Body of pancreas (tissue), 4 donors: ENCODE measurements at places on chromosomes 3 and 15.

DNA sequence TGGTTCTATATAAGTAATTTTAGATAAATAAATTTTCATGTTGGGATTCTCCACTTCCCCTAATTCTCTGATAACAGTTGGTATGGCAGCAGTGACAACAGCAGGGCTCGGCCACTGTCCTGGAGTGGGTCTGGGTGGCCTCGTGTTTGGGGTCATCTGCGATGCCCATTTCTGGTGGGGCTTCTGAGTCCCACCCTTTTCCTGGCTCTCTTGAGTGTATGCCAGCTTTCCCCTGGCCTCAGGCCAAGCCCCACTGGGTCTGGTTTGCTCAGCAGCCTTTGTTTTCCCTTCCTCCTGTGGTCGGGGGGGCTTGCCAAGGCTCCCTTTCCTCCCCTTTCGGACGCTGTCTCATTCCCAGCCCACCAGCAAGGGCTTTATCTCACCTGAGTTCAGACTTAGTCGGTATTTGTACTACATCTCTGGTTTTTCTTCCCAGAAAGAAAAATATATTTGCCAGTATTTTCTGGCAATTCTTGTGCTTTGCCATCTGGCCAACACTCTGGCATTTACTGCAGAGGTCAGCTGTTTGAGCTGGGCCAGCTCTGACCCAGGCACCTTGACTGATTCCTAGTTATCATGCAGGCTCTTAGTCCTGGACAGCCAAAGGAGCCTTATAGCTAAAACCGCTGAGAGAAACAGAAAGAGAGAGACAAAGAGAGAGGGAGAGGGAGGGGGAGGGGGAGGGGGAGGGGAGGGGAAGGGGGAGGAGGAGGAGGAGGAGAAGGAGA is 35.2 kb downstream of the MYZAP start:
- DNase-seq = no peak

GRCh38 chr15:69320977-69321554 is 22.4 kb downstream of the PAQR5 start:
- DNase-seq = no peak

DNA sequence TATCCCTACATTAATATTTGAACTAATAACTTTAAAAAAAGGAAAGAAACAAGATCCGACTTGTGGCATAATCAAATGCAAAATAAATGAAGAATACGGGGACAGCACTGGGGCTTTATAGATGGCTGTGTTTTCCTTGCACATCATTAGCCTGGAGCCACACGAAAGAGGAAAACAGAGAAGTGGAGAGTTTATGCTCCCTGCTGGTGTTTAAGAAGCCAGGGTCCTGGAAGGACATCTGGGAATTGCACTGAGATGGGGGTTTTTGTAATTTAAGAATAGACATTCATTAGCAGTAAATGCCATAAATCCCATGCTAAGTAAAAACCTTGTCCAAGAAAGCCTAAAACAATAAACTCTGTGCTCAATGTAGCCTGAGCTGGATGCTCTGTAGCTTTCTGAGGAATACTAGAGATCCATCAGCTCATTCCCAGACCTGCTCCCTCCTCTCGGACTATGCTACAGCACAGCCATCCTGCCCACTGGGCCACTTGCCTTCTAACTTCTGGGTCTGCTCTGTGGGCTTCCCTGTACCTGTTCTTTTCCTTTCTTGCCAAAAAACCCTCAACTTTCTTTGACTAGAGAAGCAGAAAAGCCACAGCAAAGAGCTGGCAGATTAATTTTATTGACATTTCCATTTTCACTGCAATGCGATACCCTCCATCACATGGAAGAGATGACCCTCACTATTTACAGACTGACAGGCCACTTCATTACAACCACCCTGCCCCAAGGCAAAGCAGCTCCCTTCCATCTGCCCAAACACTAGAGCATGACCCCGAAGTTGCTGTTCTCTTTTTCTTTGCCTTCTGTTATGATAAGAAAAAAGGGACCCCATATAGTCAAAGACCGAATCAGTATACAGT is 62.3 kb downstream of the MEIS2 start:
- no peak for DNase-seq

DNA sequence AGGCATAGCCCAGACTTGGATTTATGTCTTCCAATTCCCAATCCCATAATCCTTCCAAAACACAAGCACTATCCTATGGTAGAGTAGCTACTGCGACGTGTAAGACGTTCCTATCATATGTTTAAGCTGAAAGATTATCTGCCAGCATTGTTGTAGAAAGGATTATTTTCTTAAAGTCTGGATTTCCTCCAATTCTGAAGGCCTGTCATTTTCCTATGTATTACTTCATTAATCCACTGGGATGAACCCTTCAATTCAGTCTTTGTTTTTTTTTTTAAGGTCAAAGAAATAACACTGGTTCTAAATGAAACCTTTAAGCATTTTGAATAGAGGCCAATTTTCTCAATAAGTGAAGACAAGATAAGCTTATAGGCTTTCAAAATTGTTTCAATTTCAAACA is 289.0 kb downstream of the SLC9A9 start:
- no peak for DNase-seq

GRCh38 chr15:75923756-75924155 is 20.1 kb downstream of the FBXO22 start:
- DNase-seq = no peak

DNA sequence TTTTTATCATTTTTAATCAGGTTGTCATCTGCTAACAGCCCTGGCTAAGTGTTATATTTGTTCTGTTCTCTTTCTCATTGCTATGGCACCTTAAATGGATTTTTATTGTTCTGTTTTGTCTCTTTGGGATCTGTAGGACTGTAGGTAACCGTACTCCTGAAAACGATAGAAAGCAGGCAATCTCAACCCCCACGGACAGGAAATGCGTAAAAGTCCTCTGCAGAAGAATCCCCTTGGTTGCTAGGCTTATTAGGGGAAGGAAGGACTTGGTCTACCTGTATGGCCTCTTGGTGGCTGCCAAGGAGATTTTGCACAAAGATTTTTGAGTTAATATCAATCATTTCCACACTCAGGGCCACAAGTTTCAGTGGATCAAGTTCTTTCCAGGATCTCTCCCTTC is 571.9 kb upstream of the ZNF385D start:
- no peak for DNase-seq
